ENCODE measurements at places on chromosomes 2 and 18. TPM values are rescaled to one million over a fixed set of nuclear protein-coding genes. Genes with fewer than 3 reads are reported as not detected.

UGT1A1 gene
- total RNA-seq = not detected

- no peak overlapping the region for H3K4me3 ChIP-seq
- no peak for DNase-seq
- H3K27ac ChIP-seq = no peak overlapping the region
These were observed 114.4 kb downstream of the NCK2 start for GRCh38 chr2:105858868-105859693.

LGALSL gene
- total RNA-seq = 22.6 TPM

PLGLB2 gene
- total RNA-seq = 8.3 TPM

LHCGR gene
- not detected for total RNA-seq

DNA sequence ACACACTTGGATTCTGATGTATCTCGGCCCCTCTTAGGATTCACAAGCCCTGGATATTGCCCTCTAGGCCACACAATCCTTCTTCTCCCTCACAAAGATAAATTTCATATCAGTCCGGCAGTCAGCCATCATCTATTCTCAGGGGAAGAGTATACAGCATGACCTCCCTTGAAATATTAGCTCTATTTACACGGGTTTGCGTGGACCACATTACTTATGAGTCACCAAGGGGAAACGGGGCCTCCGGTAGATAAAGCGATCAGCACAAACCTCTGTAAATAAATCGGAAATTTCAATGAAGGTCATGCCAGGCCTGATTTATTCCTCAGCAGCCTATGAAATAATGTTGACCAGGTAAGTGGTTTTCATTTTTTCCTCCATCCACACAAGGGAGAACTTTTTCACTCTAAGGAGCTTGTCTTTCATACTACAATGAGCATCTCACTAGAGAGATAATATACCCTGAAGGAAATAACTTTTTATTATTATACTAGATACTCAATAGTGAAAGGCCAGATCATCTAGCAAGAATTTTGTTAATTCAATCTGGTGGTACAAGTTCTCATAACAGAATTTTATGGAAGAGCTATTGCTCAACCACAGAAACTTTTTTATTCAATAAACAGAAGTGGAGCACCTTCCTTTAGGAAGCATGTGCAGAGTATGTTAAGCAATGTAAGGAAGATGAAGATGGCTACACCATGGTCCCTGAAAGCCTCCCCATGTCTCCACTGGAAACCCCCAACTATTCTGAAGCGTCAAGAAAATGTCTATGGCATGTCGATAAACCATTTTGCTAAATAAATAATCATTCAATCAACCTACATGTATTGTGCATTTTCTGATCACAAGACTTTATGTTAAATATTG is 125.2 kb upstream of the PIK3C3 start:
- DNase-seq = no peak
- no peaks in the 10 kb centered on the region for H3K27me3 ChIP-seq
- no peak overlapping the region for H3K4me3 ChIP-seq
- peaks cover 12% of the 10 kb centered on the region for H3K4me1 ChIP-seq
- no peaks in the 10 kb centered on the region for H3K36me3 ChIP-seq

DNA sequence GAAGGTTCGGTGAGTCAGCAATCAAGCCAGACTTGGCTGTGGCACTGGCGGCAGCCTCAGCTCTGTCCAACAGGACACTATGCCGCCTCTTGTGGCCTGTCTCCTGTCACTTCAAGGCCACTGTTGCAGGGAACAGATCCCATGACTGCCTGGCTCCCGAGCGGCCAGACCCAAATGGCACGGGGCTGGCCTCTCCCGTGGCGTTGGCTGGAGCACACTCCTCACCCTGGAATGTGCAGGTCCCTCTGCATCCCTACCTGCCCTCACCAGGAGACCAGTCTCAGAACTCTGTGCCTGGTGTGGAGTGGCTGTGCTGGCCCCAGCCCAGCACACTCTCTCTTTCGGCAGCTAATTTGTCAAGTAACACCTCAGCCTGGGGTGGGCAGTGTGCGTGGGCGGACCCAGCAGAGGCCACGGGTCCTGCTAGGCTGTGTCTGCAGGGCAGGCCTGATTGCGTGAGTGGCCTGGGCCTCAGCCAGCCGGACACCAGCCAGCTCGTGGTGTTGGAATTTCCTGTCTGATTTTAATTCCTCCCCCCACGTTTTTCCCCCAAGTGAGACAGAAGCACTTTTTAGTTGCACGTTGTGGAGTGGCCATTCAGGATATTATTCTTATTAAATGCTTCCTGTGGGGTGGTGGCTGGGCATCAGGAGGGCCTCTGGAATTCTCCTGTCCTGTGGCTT is 179.3 kb downstream of the GLI2 start:
- peaks cover 6% of the 10 kb centered on the region for H3K4me1 ChIP-seq
- peaks cover 81% of the 10 kb centered on the region for H3K27me3 ChIP-seq
- H3K4me3 ChIP-seq = no peak overlapping the region
- H3K27ac ChIP-seq = no peak overlapping the region
- no peaks in the 10 kb centered on the region for H3K36me3 ChIP-seq
- DNase-seq = no peak

- peaks cover 5% of the 10 kb centered on the region for H3K4me1 ChIP-seq
- peaks cover 9% of the 10 kb centered on the region for H3K36me3 ChIP-seq
- H3K4me3 ChIP-seq = no peak overlapping the region
These were observed 64.2 kb downstream of the BCL11A start for GRCh38 chr2:60489289-60489688.

- no peak for DNase-seq
- H3K27ac ChIP-seq = no peak overlapping the region
- H3K4me3 ChIP-seq = no peak overlapping the region
- peaks cover 20% of the 10 kb centered on the region for H3K36me3 ChIP-seq
- H3K27me3 ChIP-seq = no peaks in the 10 kb centered on the region
These were observed 92.0 kb downstream of the RTTN start for GRCh38 chr18:70113511-70113910.

DNA sequence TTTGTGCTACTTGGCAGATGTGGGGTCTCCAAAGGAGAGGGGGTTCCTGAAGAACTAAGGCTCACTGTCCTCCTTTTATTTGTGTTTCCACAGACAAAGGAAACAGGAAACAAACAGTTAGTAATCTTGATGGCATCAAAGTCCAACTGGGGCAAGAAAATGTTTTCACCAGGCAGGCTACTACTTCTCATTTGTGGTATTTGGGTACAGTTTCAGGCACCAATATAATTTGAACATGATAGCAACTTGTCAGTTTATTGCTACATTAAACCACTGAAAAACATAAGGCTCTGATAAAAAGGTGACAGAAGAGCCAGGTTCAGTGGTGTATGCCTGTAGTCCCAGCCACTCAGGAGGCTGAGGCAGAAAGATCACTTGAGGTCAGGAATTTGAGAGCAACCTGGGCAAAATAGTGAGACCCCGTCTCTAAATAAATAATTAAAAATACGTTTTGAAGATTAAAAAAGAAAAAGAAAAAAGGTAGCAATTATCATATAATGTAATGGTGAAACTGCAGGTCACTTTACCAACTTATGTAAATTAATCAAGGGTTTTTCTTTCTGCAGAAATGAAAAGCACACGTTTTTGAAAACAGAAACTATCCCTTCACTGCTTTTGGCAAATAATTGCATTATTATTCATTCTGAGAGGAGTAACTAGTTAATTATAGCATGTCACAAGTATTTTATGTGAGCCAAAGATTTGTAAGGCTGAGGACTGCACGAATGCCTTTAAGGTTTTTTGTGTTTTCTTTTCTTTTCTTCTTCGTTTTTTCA is 157.5 kb upstream of the CAVIN2 start:
- no peak overlapping the region for H3K27ac ChIP-seq
- no peak for DNase-seq
- peaks cover 13% of the 10 kb centered on the region for H3K4me1 ChIP-seq
- H3K27me3 ChIP-seq = no peaks in the 10 kb centered on the region
- H3K36me3 ChIP-seq = no peaks in the 10 kb centered on the region

- H3K36me3 ChIP-seq = no peaks in the 10 kb centered on the region
- H3K4me1 ChIP-seq = peaks cover 19% of the 10 kb centered on the region
- DNase-seq = no peak
- no peak overlapping the region for H3K27ac ChIP-seq
- H3K27me3 ChIP-seq = peaks cover under 1% of the 10 kb centered on the region
- no peak overlapping the region for H3K4me3 ChIP-seq
These were observed 107.7 kb downstream of the LBH start for GRCh38 chr2:30339071-30339470.

DNA sequence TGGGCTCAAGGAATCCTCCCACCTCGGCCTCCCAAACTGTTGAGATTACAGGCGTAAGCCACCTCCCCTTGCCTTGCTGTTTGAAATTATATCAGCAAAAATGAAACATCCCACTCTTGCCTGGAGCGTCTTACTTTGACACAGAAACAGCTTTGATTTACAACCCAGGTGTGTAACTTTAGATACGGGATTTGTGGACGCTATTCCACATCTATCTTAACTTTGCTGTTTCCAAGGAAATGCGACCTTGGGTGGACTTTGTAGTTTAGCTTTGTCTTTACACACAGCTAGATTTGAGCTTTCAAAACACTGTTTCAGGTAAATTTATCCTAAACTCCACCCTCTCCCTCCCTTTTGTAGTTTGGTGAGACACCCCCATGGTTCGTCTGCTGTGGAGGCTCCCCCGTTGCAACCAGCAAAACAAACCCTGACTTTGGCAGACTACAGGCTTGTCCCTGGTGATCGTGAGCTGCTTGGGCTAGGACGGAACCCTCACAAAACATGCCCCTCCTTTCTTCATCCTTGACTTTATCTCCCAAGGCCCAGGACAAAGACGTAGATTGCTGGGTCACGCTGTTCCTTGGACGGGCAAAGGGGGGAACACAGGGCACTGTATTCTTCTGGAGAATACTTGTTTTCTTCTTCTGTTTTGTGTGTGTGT is 5.5 kb upstream of the MSH6 start:
- H3K27ac ChIP-seq = peak overlapping the region; percentile 87
- H3K4me3 ChIP-seq = no peak overlapping the region
- peaks cover 26% of the 10 kb centered on the region for H3K4me1 ChIP-seq
- H3K36me3 ChIP-seq = no peaks in the 10 kb centered on the region

DNA sequence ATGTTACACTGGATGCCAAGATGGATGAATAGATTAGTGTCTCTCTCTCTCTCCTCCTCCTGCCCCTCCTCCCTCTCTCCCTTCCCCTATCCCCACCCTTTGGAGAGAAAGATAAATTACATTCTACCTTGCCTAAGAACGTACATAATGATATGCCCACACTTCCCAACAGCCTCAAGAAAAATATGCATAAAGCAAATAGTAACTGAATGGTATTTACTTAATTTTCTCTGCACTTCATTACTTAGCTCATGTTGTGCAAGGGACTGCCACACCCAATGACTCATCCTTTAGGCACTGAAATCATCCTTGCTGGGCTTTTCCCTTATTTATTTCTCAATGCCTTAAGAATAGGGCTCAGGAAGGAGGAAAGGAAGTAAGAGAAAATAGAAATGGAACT is 137.3 kb upstream of the PID1 start:
- H3K27me3 ChIP-seq = no peaks in the 10 kb centered on the region
- no peak overlapping the region for H3K27ac ChIP-seq
- DNase-seq = no peak

DNA sequence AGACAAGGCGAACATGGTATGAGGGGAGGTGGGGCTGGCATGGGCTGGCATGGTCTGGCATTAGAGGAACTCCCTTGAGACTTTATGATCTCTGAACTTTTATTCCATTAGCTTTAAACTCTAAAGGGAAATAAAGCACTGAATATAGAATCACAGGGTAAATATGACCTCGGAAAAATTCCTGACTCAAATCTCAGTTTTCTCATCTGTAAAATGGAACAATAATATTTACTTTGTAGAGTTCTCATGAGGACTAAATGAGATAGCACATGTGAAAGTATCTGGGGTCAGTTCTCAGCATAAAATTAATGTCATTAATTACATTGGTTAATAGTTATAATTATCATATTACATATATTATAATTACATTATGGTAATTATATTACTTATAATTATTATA is 65.9 kb downstream of the ARHGAP25 start:
- H3K4me3 ChIP-seq = no peak overlapping the region
- H3K27ac ChIP-seq = no peak overlapping the region
- no peaks in the 10 kb centered on the region for H3K4me1 ChIP-seq
- peaks cover 10% of the 10 kb centered on the region for H3K27me3 ChIP-seq
- DNase-seq = no peak
- no peaks in the 10 kb centered on the region for H3K36me3 ChIP-seq

- H3K4me1 ChIP-seq = peaks cover 11% of the 10 kb centered on the region
- H3K36me3 ChIP-seq = no peaks in the 10 kb centered on the region
- no peaks in the 10 kb centered on the region for H3K27me3 ChIP-seq
- no peak for DNase-seq
- H3K27ac ChIP-seq = no peak overlapping the region
These were observed 87.4 kb upstream of the RBMS1 start for GRCh38 chr2:160581035-160581434.

DNA sequence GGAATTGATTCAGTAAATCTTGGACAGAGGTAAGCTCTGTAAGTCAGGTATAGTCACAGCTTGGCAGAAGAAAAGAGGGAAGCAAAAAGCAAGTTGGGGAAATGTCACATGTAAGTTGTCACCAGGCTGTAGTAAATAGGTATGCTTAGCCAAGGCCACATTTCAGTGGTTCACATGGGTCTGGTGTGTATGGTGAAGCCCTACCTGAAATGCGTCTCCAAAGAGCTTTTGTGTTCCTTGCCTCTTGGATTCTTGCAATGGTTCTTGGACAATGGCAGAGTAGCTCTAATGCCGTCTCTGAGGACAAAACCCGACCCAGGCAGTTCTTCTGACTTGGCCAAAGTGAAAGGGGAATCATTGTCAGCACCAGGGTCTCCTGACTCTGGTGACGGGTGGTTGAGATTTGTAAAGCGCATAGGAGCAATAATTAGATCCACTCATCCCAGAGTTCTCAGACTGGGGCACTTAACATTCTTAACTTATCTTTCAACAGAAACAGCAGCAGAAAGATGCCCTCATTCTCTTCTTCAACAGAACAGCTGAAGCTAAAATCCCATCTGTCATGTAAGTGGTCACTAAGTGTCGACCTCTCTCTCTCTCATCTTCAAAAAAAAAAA is 34.4 kb upstream of the RPL37A start:
- no peaks in the 10 kb centered on the region for H3K4me1 ChIP-seq
- DNase-seq = no peak
- H3K27me3 ChIP-seq = no peaks in the 10 kb centered on the region
- no peak overlapping the region for H3K27ac ChIP-seq

GAL3ST2 gene
- total RNA-seq = 0.51 TPM

- no peak overlapping the region for H3K4me3 ChIP-seq
- no peak for DNase-seq
- peaks cover 9% of the 10 kb centered on the region for H3K36me3 ChIP-seq
- no peak overlapping the region for H3K27ac ChIP-seq
These were observed 79.1 kb upstream of the DNMT3A start for GRCh38 chr2:25420820-25421237.

- DNase-seq = no peak
- H3K27me3 ChIP-seq = no peaks in the 10 kb centered on the region
- H3K36me3 ChIP-seq = peaks cover 31% of the 10 kb centered on the region
- H3K4me1 ChIP-seq = peaks cover 10% of the 10 kb centered on the region
These were observed 29.3 kb downstream of the MERTK start for GRCh38 chr2:111927723-111928122.

CREG2 gene
- 0.65 TPM for total RNA-seq
